ENCODE measurements at places on chromosomes 1 and 21.

- DNase-seq = no peak
- H3K4me1 ChIP-seq = no peaks in the 10 kb centered on the region
- H3K27ac ChIP-seq = no peak overlapping the region
- H3K36me3 ChIP-seq = no peaks in the 10 kb centered on the region
- peaks cover 3% of the 10 kb centered on the region for H3K27me3 ChIP-seq
Measured at GRCh38 chr1:234001817-234002216, 97.3 kb downstream of the SLC35F3 start.

- H3K4me1 ChIP-seq = no peaks in the 10 kb centered on the region
- peaks cover 44% of the 10 kb centered on the region for H3K36me3 ChIP-seq
- no peaks in the 10 kb centered on the region for H3K27me3 ChIP-seq
- no peak overlapping the region for H3K4me3 ChIP-seq
- DNase-seq = no peak
Measured at GRCh38 chr1:225418598-225418997, 9.2 kb downstream of the LBR start.

DNA sequence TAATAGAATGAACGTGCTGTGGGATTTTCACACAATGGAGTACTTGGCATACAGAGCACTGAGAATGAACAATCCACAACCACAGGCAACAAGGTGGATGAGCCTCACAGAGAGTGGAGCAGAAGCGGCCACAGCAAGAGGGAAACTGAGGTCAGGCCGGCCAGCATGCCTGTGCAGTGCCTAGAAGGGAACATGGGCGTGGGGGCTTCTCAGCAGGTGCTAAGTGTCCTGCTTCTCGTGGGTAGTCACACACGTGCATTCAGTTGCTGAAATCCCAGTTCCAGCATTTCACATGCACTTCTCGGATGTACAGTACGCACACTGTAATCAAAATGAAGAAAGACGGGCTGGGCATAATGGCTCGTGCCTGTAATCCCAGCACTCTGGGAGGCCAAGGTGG, 33.1 kb downstream of the WDR4 start:
- H3K4me3 ChIP-seq = no peak overlapping the region
- peaks cover 4% of the 10 kb centered on the region for H3K4me1 ChIP-seq
- no peak overlapping the region for H3K27ac ChIP-seq
- peaks cover 87% of the 10 kb centered on the region for H3K36me3 ChIP-seq
- H3K27me3 ChIP-seq = no peaks in the 10 kb centered on the region

DNA sequence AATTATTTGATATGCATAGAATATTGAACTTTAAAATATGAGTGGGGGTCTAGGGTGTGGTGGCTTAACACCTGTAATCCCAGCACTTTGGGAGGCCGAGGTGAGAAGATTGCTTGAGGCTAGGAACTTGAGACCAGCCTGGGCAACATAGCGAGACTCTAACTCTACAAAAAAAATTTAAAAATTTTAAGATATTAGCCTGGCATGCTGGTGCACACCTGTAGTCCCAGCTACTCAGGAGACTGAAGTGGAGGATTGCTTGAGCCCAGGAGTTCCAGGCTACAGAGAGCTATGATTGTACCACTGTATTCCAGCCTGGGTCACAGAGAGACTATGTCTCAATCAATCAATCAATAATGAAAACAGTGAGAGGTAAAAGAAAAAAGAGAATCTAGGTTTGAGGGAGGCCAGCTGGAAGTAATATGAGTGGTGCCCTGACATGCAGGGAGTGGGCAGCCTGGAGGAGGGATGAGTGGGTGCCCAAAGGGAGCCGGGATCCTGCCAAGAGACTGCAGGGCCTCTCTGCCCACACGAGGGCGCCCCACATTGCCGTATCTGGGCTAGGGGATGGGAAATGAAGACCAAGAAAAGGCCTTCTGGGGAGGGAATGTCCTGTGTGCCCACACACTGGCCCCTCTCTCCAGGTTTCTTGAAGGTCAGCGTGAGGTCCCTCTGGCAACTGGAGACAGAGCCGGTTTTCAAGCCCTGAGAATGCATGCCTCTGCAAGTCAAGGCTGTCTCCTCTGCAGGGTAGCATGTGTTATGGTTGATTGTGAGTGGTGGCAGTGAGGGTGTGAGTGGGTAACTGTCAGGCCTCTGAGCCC, 93.9 kb upstream of the PPM1J start:
- H3K4me3 ChIP-seq = no peak overlapping the region
- no peaks in the 10 kb centered on the region for H3K27me3 ChIP-seq
- peak; percentile 72 for DNase-seq
- H3K27ac ChIP-seq = no peak overlapping the region

DNA sequence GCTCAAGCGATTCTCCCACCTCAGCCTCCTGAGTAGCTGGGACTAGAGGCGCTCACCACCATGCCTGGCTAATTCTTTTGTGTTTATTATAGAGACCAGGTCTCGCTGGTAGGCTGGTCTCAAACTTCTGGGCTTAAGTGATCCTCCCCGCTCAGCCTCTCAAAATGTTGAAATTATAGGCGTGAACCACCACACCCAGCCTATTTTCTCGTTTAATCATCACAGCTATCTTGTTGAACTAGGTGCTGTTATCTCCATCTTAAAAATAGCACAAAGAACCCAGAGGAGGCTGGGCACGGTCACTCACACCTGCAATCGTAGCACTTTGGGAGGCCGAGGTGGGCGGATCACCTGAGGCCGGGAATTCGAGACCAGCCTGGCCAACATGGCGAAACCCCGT, 28.1 kb downstream of the COL16A1 start:
- H3K36me3 ChIP-seq = peaks cover 42% of the 10 kb centered on the region
- H3K27me3 ChIP-seq = no peaks in the 10 kb centered on the region
- no peak for DNase-seq
- H3K4me3 ChIP-seq = no peak overlapping the region

- no peaks in the 10 kb centered on the region for H3K4me1 ChIP-seq
- H3K27me3 ChIP-seq = no peaks in the 10 kb centered on the region
- DNase-seq = no peak
- no peak overlapping the region for H3K4me3 ChIP-seq
Measured at GRCh38 chr1:93638307-93638847, 43.3 kb downstream of the BCAR3 start.

DNA sequence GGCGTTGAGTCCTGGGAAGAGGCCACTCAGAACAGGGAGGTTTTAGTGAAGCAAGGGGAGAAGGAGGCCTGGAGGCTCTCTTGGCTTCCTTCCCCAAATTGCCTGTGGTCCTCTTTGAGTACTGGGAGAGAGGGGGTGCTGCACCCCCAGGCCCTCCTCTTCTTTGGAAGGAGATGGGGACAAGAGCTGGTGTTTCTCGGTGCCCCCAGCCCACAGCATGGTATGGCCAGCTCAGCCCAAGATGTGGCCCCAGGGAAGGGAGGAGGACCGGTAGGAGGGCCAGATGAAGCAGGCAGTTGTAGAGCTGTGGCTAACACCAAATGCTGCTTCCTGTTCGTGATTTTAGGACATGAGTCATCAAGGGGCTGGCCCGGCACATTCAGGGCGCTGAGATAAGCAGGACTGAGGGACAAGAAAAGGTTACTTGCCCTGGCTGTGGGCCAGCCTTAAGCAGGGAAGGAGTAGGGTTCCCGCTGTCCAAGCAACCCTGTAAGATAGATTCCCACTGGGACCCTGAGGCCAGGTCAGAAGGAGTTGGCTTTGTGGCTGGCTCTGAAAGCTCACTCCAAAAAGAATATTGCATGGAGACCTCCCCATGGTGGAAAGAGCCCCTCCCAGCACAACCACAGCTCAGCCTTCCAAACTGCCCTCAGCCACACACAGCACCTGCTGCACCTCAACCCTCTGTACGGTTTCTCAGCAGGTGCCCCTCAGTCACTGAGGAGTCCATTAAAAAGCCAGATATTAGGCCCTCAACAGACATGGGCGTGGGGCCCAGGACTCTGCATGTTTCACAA, 4.9 kb upstream of the TNFRSF1B start:
- peaks cover 28% of the 10 kb centered on the region for H3K4me1 ChIP-seq
- H3K27me3 ChIP-seq = no peaks in the 10 kb centered on the region
- DNase-seq = peak; percentile 91
- H3K36me3 ChIP-seq = no peaks in the 10 kb centered on the region
- peak overlapping the region; percentile 18 for H3K27ac ChIP-seq

DNA sequence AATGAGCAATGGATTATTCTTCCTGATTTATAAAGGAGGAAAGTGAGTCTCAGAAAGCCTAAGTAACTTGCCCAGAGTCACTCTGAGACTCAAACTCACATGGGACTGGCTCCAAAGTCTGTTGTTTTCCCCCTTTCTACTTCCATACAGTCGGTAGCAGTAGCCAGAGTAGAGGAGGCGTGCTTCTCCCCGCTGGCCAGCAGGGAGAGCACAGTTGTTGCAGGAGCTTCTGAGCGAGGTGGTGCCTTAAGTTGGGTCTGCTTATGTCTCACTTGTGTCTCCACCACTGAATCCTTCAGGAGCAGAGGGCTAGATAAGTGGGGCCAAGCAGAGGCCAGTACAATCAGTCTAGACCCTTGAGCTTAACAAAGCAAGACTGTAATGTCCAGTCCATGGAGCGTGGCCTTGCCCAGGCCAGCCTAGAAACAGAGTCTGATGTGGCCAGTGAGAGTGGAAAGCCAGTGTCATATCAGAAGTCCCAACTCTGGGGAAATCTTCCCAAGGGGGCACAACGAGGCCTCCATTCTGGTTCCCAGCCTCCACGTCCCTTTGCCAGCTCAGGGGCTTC, 181.9 kb downstream of the ZSCAN20 start:
- H3K36me3 ChIP-seq = no peaks in the 10 kb centered on the region
- H3K4me3 ChIP-seq = no peak overlapping the region
- DNase-seq = no peak
- H3K27ac ChIP-seq = no peak overlapping the region
- H3K4me1 ChIP-seq = no peaks in the 10 kb centered on the region
